ENCODE measurements at places on chromosomes 11 and 22.

- DNase-seq, result no peak
Measured at GRCh38 chr11:40338739-40339138, 1120.7 kb downstream of the LRRC4C start.

DNA sequence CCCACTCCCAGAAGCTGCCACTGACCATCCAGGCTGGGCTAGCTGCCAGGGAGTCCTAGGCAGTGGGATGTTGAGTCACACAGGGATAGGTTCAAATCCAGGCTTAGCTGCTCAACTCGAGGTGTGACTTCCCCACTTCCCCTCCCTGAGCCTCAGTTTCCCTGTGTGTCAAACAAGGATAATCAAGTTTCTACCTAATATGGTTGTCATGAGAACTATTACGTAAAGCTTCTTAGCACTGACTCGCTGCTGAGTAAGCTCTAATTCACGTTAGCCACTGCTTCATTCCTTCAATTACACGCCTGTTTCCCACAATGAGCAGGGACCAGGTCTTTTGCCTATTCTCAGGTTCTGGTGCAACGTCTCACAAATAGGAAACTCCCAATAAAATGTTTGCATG lies 67.7 kb downstream of the SEZ6L start:
- DNase-seq, result no peak

DNA sequence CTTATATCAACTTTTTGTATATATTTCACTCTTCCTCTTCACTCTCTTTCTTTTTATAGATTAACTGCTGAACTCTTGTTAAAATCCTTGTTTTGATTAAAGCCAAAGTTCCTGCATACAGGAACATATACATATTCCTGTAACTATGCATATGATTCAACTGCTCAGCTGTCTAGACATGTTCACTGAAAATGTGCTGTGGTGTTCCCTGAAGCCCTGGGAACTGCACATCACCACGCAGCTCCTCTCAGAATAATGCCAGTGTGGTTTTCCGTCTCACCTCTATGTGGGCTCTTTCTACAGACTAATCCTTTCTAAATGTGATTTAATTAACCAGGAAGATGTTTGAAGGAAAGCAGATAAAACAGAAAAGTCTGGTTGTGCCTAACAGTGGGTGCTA lies 25.6 kb upstream of the MMP12 start:
- DNase-seq, result no peak

- DNase-seq, result no peak
Measured at GRCh38 chr11:28919194-28919593, 811.0 kb downstream of the METTL15 start.

DNA sequence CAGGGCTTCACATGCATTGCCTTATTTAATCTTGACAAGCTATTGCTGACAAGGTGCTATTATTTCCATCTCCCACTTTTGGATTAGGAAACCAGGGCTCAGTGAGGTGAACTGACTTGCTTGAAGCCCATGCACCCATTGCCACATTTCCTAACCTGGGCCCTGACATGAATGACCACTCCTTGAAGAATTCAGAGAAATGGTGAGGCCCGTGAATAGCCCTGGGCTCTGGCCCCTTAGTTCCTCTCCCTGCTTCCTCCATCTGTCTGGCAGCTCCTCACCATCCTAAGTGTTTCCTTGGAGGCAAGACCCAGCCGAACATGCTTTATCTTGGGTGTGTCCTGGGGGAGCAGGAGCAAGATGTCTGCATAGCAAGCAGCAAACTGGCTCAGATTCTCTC lies 56.1 kb upstream of the NECTIN1 start:
- DNase-seq, result no peak

GRCh38 chr11:83715927-83716535 lies 429.9 kb upstream of the CCDC90B start:
- DNase-seq, result no peak

DNA sequence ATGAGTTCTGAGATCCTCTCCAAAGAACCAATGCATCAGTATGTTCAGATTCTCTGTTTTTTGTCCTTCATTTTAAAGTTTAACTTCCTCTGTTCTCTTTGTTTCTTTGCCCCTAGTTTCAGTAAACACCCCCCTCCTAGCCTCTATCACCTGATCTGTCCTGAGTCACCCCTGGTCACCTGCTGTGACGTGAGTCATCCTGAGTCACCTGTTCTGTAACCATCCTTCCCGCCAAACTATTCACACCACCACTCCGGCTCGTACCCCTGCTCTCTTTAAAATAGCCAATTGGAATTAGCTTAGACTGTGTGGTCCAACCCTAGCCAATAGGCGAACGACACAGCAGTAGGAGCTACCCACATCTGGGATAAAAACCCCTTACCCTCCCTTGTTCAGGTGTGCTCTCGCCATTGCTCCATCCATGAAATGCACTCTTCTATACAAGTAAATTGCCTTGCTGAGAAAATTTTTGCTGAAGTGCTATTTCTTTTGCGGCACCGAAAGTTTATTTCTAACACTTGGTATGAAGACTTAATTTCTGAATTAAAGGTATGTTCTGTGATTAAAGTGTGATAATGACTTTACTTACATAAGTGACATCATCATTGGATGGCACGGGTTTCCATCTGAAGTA lies 318.4 kb downstream of the AASDHPPT start:
- DNase-seq, result no peak

DNA sequence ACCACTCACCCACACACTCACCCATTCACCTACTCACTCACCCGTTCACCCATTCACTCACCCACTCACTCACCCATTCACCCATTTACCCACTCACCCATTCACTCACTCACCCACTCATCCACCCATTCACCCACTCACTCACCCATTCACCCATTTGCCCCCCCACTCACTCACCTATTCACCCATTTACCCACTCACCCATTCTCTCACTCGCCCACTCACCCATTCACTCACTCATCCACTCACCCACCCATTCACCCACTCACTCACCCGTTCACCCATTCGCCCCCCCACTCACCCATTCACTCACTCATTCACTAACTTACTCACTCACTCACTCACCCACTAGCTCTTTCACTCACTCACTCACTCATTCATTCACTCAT lies 15.0 kb downstream of the MUC5AC start:
- no peak for DNase-seq

DNA sequence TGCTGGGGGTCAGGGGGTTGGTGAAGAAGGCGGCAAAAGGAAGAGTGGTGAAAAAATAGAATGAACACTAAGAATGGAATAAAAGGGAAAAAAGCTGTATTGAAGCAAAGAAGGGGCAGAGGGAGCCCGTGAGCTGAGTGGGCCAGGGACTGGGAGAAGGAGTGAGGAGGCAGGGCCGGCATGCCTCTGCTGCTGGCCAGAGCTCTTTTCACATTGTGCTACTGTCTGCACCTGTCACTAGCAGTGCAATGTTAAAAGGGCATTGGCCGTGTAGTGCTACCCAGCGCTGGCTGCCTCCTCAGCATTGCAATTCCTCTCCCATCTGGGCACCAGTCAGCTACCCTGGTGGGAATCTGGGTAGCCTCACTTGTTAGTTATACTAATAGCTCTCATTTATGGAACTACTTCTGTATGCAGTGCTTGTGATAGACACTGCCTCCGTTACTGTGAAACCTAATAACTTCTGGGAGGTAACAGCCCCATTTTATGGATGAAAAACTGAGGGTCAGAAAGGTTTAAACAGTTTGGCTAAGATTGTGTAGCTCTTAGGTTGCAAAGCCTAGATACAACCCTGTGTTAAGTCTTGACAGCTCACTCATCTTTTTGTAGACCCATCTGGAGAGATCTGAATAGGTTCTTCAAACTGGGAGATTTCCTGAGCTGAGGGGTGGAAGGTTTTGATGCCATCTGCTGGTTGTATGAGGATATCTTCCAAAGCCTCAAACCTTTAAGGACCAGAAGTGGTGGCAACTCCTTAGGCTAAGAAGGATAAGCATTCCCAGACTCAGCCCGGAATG lies 8.5 kb downstream of the YPEL4 start:
- no peak for DNase-seq

- DNase-seq, result no peak
Measured at GRCh38 chr22:44438056-44438455, 60.0 kb downstream of the RTL6 start.

GRCh38 chr22:32475468-32476010 lies 928 bp downstream of the FBXO7 start:
- DNase-seq, result no peak

GRCh38 chr11:77127920-77128691 lies at the start of gene MYO7A:
Gene MYO7A, plus strand, starts transcription at chr11:77128246. Its CDS starts 2,389 bp downstream, at chr11:77130635.
- DNase-seq, result no peak

DNA sequence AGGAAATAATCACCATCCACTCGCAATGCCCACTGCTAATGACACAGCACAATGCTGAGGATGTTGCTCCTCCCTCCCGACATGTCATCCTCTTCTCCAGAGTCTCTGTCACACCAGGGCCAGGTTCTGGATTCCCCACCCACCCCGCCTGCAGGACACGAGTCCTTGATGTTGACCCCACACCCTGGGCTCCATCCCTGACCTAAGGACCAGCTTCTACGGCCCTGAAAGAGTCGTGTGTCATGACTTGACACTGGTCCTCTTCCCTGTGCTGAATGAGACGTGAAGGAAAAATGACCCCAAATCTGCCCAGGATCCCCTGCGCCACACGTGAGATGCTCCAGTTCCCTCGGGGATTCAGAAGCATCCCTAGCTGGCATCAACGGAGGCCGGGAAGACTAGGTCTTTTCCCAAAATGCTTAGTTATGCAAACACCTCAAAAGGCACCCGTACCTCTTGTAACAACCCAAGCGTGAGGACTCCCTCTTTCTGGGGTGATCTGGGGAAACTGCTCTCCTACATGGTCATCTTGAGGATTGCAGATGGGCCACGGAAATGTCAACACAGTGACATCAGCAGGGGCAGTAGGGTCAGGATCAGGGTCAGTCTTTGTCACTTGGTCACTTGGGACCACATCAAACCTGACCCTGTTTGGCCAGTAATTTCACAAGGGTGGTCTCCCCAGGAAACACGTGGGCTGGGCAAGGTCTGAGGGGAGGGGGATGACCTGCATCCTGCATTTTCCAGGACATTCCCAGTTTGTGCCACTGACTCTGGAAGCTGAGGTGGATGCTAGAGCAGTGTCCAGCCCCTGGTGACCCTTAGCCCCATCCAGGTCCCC lies 42.0 kb downstream of the IGLL5 start:
- DNase-seq, result no peak

DNA sequence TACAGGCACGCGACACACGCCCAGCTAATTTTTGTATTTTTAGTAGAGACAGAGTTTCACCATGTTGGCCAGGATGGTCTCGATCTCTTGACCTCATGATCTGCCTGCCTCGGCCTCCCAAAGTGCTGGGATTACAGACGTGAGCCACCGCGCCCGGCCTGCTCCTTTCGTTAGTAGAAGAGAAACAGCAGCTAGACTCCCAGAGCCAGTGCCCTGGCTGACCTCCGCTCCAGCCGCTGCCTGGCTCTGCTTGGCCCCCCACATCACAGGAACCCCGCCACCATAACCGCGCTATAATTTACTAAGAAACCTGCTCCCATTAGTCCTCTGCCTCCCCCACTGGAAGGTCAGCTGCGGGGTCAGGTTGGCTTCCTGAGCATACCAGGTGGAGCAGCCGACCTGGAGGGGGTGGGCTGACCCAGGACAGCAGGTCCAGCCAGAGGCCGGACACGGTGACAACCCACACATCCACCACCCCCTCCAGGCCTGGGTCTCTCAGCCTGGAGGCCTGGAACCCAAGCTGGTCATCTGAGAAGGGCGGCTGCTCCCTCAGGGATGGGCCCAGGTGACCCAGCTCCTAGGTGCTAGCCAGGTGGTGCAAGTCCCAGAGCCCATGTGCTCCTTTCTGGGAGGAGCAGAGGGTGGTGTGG lies 7.5 kb upstream of the POLDIP3 start:
- no peak for DNase-seq

DNA sequence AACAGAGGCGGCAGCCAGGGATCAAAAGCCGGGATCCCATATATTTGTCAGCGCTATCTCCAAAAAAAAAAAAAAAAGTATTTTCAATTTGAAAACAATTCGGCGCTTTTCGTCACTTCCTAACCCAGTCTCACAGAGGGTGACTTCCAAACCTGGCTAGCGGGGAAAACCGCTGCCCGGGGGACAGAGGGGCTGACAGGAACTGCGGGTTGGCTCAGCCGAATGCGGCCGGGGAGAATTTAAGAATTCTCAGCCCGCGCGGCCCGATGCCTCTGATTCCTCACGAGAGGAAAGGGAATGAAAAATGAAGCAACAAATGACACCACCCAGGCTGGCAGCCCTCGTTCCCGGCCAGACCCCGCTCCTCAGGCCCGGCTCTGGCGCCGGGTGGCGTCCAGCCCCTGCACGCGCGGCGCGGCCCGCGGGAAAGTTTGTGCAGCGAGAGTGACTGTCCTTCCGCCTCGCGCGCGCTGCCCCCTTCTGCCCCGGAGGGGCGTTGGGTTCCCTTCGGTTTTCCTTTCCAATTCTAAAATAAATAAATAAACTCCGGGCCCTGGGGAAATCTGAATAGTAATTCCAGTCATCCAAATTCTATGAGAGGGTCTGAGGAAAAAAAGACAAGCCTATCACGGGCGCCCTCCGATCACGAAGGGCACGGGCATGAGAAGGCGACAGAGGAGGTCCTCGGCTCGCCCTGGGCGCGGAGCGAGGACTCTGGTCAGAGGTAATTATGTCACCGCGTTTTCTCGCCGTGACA lies 4.8 kb upstream of the PAX6 start:
- no peak for DNase-seq

DNA sequence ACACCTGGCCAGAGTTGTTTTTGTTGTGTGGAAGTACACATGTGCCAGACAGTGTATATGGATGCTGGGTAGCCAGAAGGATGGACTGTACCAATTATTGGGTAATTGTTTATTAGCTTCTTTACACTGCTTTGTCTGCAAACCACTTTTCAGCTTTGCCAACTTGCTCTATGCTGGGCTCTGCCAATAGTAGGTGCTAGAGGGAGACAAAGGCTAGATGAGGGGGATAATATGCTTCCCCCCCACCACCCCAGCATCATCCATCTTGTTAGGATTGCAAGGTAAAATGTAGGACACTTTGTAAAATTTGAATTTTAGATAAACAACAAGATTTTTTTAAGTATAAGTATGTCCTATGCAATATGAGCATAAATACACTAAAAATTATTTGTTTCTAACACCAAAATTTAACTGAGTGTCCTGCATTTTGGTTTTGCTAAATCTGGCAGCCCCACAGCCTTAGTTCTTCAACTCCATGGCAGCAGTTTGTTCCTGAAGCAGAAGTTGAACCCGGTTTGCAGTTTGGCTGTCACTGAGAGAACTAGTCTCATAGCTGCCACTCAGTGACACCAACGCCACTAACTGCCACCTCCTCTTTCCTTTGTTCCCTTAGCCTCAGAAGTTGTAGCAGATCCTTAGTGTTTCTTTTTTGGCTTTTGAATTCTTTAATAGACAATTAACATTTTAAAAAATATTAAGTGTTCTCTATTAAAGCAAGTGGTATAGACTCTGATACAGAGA lies 78.8 kb downstream of the CCDC81 start:
- DNase-seq, result no peak

DNA sequence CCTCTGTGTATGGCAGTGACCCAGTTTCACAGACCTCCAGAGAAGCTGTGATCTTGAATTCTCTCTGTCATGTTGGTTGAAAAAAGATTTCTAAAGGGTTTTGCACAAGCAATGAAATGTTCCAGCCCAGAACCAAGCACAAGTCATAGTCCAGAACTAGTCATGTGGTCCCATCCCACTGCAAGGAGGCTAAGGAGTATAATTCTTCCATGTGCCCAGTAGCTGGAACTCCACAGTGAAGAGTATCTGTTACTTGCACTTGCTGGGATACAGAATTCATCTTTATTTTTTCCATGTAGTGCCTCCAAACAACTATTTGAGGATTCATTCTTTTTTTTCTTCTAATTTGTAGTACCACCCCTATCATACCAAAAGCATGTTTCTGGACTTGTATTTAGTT lies 9.9 kb upstream of the MMP8 start:
- no peak for DNase-seq

Data from activated T-cell treated with anti-CD3 and anti-CD28 coated beads for 1 hour (primary cell).